PC-3 (cell line): ENCODE measurements at places on chromosomes 3 and 15. TPM values are rescaled to one million over a fixed set of nuclear protein-coding genes. Genes with fewer than 3 reads are reported as not detected.

- no peak for DNase-seq
Measured at GRCh38 chr3:14151471-14152083, 26.7 kb downstream of the TMEM43 start.

DNA sequence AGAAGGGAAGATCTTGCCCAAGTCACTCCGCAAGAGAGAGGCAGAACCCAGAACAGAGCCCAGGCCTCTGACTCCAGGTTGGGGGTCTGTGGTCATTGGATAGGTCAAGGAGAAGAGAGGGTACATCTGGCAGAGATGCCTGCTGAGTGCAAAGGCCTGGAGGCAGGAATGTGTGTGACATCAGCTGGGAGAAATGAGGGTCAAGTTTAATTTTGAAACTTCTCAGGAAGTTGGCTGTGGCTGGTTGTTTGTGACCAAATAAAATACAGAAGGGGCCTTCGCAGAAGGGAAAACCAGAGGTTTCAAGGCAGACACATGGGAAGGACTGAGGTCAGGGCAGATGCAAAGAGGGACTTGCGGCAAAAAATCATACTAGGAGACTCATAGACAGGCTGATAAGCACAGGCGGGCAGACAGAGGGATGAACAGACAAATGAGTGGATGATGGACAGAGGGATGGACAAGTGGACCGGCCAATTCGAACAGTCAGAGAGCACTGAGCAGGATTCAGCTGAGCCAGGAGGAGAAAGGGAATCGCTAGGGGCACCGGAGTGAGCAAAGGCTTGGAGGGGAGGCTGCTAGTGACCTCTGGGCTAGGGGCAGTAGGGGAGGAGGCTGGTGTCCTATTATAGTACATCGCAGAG is 28.8 kb upstream of the CACNA2D2 start:
- no peak for DNase-seq

DNA sequence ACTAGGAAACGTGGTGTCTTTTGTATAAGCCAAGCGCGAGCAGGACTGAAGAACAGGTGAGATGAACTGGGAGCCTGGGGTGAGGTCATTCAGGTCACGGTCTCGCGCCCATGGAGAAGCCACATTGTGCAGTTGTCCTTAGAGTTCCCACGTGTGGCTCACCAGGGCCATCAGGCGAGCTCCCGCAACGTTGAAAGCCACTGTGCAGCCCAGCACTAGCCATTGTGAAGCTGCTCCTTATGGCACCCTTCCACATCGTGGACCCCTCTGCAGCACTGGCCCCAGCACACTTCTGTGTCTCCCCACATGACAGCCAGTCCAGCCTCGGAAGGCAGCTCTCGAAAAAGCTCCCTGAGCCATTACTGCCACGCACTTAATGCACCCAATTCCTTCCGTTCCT is 7.6 kb upstream of the APBA2 start:
- no peak for DNase-seq

Gene PDCD7
- total RNA-seq, result 9.5 and 13.7 TPM in 2 replicates

Gene IL16
- 0.04 TPM in 1 of 2 replicates, not detected in the other for total RNA-seq

Gene STXBP5L
- total RNA-seq, result not detected in 2 replicates

DNA sequence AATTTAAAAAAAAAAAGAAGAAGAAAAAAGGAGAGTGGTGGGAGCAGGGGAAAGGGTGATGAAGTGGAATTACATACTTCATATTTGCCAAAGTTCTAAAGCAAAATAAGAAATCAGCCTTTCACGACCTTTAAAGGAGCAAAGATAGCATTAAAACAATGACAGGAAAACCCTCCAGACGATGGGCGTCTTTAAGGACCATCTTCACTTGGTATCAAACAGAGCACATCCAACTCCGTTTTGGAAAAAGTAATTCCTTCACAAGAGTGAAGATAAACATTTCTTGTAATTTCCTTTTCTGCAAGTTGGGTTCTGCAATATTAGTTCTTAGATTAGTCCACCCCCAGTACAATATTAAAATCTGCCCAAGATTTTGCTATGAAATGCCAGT is 32.8 kb downstream of the FRMD4B start:
- no peak for DNase-seq

DNA sequence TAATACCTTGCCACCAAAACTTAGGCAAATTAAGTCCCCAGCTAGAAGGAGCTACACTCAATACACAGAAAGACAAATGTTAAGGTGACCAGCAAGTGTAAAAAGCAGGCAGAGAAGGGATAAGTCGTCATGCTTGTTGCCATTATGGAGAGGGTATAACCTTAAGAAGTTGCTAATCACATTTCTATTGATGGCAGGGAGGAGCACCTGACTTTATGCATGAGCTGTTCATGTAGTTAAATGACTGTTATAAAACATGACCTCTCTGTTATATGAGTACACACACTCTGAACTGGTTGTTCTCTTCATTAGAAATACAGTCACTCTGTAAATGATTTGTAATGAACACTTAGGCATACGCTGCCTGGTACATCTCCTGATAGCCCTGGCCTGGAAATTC is 6.6 kb upstream of the CCNL1 start:
- no peak for DNase-seq

Gene EFCC1
- not detected in 2 replicates for total RNA-seq

- no peak for DNase-seq
Measured at GRCh38 chr3:63441262-63441661, 163.2 kb downstream of the SYNPR start.

GRCh38 chr3:68787106-68787626 is 145.2 kb downstream of the TAFA4 start:
- no peak for DNase-seq

- peak; percentile 86 for DNase-seq
Measured at GRCh38 chr3:134201201-134202130, 49.2 kb downstream of the RYK start.

DNA sequence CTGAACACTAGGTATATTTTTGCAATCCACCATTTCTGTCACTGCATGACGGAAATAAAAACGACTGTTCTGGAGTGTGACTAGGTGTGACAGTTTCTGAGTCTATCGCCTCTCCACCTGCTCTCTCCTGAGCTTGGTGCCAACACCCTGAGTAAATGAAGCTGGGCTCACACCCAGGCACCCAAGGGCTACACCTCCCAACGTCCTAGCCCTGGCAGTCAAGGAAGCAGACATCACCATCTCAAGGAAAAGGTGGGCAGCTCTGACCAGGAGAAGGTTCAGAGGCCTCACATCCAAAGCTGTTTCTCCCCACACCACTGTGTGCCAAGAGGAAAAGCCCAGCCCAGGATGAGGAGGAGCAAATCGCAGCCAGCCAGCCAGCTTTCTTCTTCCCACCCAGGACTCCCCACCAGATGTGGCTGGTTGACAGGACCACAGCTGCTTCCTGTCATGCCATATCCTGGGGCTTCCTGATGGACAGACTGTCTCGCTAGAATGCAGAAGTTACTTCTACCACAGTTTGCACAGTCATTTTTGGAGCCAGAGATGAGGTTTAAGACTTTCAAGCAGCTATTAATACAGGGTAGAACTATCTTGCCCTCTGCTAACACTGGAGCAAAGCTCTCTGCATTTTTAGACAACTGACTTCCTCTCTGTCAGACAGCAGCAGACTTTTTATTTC is 3.3 kb downstream of the SCAMP2 start:
- DNase-seq, result no peak

GRCh38 chr15:92650256-92650655 is 5.3 kb downstream of the FAM174B start:
- DNase-seq, result no peak

Gene OXTR
- 21.5 and 23.1 TPM in 2 replicates for total RNA-seq

GRCh38 chr3:176932433-176932832 is 264.8 kb downstream of the TBL1XR1 start:
- no peak for DNase-seq

- DNase-seq, result no peak
Measured at GRCh38 chr15:58312031-58312430, 119.8 kb upstream of the LIPC start.

- no peak for DNase-seq
Measured at GRCh38 chr3:149850787-149851584, 38.0 kb downstream of the RNF13 start.

DNA sequence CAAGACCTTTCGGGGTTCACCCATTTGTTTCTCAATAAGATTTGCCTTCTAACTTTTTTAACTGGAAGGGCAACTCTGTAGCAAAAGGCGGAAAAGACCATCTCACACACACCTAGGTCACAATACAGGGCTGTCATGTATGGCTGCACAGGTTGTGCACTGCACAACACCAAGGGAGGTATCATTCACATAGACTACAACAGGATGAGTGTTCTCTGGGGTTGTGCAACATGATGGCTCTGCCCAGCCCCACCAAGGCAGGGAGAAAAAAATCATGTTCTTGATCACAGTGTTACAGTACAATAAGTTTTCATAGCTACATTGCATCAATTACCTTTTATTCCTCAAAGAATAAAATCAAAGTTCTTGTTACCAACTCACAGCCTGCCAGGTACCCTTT is 52.8 kb downstream of the ANXA2 start:
- no peak for DNase-seq

Gene RPL39L
- total RNA-seq, result 155 and 175 TPM in 2 replicates

Gene TMEM89
- not detected in 2 replicates for total RNA-seq

GRCh38 chr15:65914981-65915925 is 46.0 kb downstream of the RAB11A start:
- no peak for DNase-seq

GRCh38 chr15:73965758-73966113 is 26.4 kb downstream of the STOML1 start:
- peak; percentile 49 for DNase-seq

DNA sequence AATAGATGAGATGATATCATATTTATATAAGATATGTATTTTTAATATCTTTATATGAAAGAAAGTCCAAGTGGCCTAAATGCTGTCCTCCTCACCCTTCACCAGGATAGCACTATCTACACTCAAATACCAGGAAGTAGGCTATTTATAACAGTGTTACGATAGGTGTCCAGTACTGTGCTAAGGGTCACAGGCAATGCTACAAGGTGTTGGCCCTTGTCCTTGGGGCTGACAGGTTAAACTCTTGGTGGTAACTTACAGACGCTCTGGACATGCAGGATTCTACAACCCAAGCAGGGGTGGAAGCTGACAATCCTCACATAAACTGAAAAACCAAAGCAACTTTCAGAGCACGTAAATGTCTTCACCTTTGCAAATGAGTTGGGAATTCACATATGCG is 22.3 kb downstream of the NCEH1 start:
- DNase-seq, result no peak
